ENCODE measurements at places on chromosomes 7 and 10.
A peak's percentile ranks its signal among the peaks of the same experiment; 100 is the strongest.

DNA sequence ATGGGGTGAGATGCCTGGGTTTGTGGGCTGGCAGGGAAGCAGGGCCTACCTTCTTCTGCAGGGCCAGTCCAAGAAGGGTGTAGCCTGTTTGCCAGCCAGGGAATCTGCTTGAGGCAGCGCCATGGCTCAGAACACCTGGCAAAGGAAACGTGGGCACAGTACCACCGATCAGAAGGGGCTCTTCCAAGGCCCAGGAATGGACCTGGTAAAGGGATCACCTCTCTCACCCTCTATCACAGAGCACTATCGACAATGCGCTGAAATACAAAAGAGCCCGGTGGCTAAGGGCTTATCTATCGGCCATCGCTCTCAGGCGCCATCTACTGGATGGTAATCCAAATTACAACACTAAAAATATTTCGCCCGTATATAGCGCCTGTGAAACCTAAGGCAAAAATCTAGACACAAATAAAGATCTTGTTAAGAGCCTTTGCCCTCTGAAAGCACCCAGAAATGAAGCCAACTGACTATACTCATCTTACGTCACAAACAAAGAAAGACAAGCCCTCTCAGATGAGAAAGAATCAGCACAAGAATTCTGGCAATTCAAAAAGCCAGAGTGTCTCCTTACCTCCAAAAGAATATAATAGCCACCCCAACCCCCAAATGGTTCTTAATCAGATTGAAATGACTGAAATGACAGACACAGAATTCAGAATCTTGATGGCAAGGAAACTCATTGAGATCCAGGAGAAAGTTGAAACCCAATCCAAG, 217.8 kb upstream of the HPS1 start:
- no peak for ATAC-seq

DNA sequence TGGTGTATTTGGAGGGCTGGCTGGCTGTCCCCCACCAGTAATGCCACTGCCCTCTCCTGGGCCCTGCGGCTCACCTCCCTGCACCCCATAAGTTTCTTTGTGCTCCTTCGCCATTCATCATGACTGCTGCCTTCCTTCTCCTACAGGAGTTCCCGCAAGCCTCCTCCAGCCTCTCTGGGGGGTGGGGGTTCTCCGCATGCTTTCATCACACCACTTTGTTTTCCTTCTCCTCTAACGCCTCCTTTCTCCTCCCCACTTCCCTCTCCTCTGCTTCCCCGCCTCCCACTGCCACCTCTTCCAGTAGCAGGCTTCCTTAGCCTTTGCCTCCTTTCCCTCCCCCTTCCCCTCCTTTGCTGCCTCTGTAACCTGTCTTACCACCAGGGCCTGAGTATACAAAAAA, 58.1 kb downstream of the PAX2 start:
- no peak for ATAC-seq

- ATAC-seq, result no peak
Observed at GRCh38 chr7:130293521-130293920, 560 bp downstream of the CPA4 start.

- ATAC-seq, result no peak
Observed at GRCh38 chr10:49500412-49500811, 38.5 kb downstream of the ERCC6 start.

- ATAC-seq, result no peak
Observed at GRCh38 chr10:52729271-52730104, 43.1 kb downstream of the MBL2 start.

DNA sequence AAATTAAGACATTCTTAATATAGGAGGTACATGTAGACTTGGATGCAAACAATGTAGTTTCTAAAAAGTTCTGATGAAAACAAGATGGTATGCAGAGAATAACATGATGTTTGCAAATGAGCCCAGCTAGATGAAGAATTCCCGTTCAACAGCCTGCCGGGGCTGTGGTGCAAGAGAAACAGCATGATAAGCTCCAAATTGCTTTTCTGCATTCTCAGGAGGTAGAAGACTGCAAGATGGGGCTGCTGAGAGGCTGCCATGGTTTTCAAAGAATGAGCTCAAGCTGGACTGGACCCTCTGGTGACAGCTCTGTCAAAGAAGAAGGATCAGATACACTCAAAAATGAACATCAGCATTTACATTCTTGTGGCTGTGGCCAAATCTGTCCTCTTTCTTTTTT, 73.4 kb upstream of the PALS2 start:
- no peak for ATAC-seq

- ATAC-seq, result no peak
Observed at GRCh38 chr10:114683162-114683561, 25.1 kb upstream of the ABLIM1 start.

DNA sequence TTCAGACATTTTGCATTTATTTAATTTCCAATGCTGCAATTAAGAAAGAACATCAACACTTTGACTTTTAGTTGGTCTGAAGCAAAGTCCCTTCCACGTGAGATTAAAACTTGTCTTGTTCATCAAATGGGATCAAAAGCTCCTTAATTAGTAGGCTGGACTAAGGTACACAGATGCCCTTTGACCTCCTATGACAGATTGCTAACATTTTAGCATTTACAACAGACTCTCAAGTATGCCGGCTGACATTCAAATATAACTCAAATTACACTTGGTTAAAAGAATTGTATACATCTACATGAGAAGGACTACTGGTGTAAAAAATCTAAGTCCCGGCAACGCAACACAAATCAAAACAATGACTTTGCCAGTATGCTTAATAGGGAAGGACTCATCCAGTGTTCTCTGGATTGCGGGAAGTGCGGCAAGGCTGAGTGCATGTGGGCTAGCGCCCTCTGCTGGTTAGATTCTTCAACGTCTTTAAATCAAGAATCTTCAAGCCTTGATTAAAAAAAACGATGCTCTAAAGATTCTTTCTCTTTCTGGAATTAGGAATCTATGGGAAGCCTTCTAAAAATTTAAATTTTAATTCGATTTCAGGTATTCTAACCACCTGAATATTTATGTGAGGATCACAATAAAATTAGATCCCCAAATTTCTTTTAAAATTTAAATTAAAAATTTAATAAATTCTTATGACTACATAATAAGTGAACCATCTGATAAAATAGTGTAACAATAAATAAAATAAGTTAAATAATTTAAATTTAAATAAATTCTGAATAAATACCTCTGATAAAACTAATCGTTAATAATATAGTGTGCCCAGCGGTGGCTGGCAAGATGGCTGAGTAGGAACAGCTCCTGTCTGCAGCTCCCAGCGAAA, 444.7 kb downstream of the DGKB start:
- peak; percentile 58 for ATAC-seq

DNA sequence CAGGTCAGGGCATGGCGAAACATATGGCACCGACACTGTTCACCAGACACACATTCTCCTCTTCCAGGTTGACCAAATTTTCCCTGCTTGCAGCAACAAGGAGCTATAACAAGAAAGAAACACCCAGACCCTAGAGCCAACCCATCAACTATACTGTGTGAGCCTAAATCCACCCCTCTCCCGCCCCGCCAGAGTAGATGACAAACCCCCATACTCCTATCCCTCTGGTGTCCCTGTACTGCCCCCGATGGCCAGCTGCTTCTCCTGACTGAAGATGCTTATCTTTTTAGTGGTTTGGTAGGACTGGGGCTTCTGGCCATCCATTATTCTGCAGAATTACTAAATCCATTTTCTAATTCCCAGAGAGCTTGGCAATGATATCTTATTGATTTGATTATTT, 70.1 kb upstream of the EEPD1 start:
- ATAC-seq, result no peak

DNA sequence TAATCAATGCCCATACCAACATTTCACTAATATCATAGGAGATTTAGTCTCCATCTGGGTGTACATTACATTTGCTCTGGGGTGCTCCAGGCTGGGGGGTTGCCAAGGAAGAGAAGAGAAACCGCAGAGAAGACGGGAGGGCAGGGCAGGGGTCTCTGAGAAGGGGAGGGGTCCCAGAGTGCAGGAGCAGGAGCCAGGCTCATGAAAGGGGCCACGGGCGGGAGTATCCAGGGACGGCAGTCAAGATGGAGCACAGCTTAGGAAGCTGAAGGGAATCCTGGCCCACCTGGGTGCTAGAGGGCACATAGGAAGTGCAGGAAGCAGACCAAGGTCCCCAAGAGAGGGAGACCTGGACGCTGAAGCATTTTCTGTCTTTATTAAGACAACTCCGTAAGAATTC, 2.2 kb downstream of the LEP start:
- ATAC-seq, result no peak

DNA sequence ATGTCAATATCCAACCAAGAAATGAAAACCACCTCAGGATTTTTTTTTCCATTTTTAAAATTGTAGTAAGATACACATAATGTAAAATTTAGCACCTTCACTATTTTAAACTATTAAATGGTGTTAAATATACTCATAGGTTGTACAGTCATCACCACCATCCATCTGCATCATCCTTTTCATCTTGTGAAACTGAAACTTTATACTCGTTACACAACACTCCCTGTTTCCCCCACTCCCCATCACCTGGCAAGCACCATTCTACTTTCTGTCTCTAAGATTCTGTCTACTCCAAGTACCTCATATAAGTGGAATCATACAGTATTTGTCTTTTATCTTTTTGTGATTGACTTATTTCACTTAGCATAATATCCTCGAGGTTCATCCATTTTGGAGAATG, 335.2 kb upstream of the NPSR1 start:
- ATAC-seq, result no peak

DNA sequence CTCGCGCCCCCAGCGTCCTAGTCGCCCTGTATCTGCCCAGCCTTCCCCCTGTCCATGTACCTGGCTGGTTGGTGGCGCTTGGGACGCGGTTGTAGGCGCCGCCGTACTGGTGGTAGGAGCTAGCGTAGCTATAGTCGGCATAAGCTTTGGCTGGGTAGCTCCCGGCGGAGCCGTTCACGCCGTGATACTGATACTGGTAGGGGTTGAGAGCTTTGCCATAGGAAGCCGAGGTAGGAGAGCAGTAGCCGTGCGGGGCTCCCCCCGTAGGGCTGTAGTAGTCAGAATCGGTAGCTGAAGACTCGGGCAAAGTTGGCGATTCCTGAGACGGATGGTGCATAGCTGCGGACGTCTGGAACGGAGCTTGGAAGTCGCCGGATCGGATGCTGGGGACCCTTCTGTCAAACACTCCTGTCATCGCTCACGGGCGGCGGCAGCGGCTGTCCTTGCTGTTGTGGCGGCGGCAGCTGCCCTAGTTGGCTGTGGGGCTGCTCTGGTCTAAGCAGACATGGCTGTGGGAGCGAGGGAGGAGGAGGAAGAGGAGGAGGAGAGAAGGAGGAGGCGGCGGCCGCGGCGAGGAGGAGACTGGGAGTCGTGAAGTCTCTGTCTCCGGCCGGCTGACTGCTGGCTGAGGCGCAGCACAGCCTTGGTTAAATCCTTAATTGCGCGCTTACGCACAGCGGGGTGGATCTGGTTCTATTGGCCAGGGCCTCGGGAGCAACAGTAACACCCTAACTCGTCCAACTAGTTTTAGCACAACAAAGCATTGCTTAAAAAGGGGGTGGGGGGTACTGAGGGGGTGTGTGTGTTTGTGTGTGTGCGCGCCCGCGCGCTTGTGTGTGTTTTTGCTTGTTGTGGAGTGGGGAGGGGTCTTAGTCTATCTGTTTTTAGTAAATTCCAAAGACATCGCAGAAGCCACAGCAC, at the start of gene DLX5:
Gene DLX5, minus strand, starts transcription at position 623 of the 921 bp plus-strand sequence. Its CDS starts 208 bp downstream, at position 415.
- peak; percentile 12 for ATAC-seq
